ENCODE measurements at places on chromosomes 7 and 10.

GRCh38 chr7:33050535-33051318, 11.8 kb downstream of the NT5C3A start:
- peak; percentile 72 for DNase-seq

DNA sequence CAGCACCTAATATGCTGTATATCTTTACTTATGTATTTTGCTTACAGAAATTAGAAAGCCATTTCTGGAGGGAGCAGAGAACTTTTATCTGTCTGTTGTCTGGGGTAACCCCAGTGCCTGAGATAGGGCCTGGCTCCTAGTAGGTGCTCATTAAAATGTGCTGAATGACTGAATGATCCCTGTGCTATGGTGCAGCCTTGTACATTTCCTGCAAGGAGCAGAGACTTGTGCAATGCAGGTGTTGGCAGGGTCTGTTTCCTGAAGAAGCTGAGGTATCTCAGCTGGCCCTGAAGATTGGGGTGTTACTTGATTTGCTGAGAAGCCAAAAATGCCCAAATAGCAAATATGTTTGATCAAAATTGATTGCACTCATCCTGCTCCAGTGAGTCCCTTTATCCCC, 65.5 kb downstream of the RAMP3 start:
- DNase-seq, result no peak

DNA sequence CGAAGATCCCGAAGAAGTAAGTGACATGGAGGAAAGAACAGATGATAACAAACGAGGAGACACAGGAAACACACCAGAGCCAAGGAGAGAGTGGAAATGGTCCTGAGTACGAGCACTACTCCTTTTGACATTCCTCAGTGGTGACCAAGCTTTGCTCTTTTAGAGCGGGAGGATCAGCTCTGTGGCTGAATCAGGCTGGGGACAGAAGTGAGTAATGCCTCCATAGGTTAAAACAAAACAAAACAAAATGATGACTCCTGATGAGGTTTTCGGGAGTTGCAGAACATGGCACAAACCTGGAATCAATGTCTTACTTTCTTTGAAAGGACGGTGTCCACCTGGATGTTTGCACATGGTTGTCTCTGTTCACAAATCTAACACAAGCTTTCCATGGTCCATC, 30.3 kb upstream of the TCF7L2 start:
- peak; percentile 74 for DNase-seq

- DNase-seq, result no peak
Observed at GRCh38 chr7:24842449-24843241, 85.4 kb upstream of the GSDME start.

- DNase-seq, result peak; percentile 77
Observed at GRCh38 chr7:97179454-97180104, 62.1 kb downstream of the SDHAF3 start.

- DNase-seq, result no peak
Observed at GRCh38 chr10:76341740-76342139, 910.3 kb downstream of the LRMDA start.

DNA sequence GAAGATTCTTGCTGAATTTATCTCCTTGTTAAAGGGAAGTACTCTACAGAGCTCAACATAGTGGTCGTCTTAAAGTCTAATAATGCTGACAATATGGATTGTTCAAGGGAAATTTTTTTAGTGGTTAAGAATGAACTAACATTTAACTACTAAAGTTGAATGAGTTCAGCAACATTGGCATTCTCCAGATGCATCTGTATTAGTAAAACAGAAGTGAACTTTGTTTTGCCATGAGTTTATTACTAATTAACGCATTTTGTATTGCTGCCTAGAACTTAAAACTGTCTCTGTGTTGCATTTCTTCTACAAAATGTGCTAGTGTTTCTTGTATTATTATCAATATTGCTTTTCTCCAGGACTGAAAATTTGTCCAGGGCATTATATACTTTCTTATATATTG, 67.5 kb downstream of the C1GALT1 start:
- no peak for DNase-seq

DNA sequence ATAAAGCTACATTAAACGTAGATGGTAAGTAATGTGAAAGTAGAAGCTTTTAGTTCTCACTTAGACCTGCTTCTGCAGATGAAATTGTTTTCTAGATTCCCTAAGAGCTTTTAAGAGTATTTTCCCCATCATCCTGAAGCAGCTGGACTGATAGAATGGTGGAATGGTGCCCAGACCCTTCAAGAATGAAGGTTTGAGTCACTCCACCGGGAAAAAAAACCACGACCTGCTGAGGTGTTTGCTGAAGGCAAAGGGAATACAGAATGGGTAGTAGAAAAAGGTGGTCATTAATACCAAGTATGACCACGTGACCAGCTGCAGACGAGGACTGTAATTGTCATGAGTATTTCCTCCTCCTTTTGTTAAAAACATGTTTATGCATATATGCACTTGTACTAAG, 79.2 kb upstream of the PTPRZ1 start:
- DNase-seq, result no peak

- no peak for DNase-seq
Observed at GRCh38 chr10:92316610-92317009, 25.6 kb downstream of the MARCHF5 start.

- no peak for DNase-seq
Observed at GRCh38 chr7:151308256-151308655, 33.4 kb upstream of the NUB1 start.

DNA sequence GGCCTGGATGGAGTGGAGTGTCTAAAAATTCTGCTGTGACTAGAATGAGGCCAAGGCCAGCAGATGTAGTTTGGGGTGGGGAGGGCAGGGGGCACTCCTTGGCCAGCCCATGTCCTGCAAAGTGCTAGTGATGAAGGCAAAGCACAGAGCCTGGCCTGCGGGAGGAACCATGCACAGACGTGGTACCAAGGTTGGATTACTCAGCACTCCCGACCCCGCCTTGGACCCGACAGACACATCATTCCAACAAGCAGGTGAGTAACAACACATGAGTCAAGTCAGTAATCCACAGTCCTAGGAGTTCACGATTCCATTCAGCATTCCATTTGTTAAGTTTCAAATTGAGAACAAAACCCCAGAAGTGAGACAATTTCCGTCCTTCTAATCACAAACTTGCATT, 317.3 kb downstream of the TCERG1L start:
- DNase-seq, result no peak

DNA sequence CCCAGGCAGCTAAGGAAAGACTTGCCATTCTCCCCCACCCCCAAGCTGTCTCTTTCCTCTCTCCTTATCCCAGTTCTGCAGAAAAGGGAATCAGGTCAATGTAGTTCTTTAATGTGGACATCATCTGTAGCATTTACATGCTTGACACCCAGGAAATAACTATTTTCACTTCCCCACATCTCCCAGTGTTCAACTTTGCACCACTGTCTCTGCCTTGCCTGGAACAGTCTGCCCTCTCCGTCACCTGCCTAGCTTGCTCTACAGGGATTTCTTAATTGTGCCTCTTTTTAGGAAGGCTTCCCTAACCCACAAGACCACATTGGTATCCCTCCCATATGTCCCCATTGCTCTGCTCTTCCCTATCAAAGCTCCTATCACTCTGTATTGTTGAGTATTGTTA, 45.9 kb upstream of the TOMM7 start:
- no peak for DNase-seq

DNA sequence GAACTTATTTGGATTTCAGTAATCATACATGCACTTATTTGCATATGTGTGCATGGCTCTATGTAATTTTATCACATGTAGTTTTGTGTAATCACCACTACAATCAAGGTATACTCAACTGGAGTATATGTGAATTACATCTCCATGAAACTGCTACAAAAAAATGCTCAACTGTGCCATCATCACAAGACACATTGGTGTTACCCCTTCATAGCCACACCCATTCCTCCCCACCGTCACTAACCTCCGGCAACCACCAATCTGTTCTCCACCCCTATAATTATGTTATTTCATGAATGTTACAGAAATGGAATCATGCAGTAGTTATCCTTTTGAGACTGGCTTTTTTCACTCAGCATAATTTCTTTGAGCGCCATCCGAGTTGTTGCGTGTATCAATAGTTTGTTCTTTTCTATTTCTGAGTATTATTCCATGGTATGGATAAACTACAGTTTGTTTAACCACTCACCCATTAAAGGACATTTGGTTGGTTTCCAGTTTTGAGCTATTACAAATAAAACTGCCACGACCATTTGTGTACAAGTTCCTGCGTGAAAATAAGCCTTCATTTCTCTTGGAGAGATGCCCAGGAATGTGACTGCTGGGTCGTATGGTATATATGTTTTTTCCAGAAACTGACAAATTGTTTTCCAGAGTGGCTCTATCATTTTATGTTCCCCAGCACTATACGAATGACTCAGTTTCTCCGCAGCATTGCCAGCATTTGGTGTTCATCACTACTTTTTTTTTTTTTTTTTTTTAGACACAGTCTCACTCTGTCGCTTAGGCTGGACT, 11.3 kb upstream of the SMO start:
- DNase-seq, result no peak

GRCh38 chr10:126906704-126907422, 1.6 kb downstream of the DOCK1 start:
- no peak for DNase-seq

DNA sequence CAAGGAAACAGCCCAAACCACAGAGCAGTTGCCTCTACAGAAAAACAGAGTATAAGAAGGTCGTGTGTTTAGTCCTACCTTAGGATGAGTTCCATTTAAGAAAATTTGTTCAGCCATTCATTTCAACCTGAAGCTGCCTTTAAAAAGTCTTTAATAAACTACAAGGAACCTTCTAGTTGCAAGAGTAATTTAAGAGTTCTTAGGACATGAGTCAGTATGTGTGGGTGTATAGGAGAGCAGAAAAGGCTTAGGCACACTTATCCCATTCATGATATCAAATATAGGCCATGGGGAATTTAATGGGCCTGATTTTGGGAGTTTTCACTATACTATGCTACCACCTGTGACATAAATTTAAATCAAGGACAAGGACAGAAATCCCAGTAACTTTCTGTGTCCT, 496.8 kb downstream of the TFEC start:
- DNase-seq, result no peak

DNA sequence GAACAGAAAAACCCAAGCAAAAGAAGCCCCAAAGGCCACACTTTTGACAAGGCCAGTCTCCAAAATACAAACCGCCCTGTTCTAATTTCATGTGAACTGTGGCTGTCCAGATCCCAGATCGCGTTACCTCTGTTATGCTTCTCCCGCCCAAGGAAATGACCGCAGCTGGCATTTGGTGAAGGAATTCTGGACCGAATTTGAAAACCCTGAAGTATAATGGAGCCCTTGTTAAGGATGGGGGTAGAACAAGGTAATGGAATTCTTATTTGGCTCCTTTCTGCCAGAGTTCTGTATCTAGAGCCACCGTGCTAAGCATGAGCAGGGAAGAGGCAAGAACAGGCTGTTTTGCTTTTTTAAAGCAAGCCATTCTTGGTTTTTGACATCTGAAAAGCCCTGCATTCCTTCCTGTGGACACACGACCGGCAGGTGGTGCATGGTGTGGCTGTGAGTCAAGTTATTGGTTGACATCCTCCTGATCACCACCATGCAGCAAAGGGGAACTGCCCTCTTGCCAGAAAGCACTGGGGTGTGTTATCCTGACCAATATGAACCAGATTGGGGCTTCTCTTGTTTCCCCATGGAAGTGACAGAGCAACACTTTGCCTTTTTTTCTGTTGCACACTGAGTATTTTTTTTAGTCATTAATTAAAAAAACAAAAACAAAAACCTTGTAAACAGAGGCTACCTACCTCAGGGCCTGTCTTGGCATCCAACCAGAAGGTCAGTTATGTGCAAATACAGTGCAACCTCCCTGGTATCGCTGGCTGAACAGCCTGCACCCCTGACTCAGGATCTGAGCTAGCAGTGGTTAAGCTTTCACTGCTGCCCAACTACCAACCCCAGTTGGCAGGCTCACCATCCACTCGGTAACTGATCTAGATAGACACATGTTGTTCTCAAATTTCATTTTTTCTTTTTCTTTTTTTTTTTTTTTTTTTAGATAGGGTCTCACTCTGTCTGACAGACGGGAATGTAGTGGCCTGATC, 14.2 kb downstream of the UCMA start:
- DNase-seq, result peak; percentile 78

GRCh38 chr7:123633553-123633952, 22.1 kb upstream of the LMOD2 start:
- DNase-seq, result peak; percentile 53

- DNase-seq, result no peak
Observed at GRCh38 chr10:14552015-14552414, 221.3 kb upstream of the FRMD4A start.

- DNase-seq, result no peak
Observed at GRCh38 chr10:110995301-110995700, 75.9 kb downstream of the SHOC2 start.

DNA sequence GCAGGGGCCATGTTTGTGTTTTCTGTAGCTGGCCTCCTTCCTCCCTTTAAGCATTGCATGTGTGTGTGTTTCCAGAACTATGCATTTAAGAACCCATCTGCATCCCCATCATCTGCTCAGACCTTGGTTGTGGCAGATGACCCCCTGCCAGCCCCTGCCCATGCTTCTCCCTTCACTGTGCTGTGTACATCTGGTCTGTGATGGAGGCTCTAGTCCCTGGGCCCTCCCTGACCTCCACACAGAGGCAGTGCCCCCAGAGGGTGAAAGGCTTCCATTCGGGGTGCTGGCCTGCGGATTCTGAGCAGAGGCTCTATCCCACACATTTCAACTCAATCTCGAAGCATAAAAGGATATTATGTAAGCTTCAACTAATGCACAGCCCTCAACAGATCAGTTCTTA, 89.4 kb downstream of the TACC2 start:
- DNase-seq, result no peak

GRCh38 chr7:122014697-122015096, 129.4 kb downstream of the AASS start:
- peak; percentile 27 for DNase-seq

DNA sequence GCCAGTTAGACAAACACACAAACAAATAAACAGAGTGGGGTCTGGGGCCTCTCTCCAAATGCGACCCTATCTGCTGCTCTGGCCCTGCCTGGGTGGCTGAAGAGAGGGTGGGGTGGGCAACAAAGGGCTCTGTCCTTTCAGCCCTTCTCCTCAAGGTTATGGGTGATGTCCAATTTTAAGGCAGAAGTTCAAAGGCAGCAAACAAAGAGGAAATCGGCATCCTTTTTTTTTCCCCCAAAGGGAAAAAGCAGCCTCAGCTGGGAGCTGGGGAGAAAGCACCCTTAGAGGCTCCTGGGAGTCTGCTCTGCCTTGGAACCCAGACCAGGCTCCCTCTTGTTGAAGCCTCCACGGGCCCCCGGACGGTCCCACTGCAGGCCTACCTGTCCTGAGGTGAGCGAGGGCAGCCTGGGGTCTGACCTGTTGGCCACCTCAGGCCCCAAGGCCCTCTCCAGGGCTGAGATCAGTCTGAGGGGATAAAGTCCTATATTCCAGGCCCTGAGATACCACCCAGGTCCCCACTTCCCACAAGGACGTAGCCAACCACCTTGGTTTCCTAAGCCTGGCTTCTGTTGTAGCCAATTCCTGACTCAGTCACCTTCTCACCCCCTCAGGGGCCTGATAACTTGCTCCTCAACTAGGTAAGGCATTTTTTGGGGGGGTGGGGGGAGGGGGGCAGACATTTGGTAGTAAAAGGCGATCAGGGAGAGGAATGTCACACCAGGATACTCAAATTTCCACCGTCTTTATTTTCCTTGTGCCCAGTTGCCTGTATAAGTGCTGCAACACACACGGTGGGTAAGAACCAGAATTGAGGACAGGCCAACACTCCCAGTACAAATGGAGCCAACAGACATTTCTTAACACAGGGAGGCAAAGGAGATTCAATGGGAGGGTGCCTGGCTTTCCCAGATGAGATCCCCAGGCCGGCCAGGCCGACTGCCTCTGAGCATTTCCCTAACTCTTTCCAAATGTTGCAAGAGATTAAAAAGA, 4.3 kb downstream of the HOXA11 start:
- DNase-seq, result no peak

GRCh38 chr10:113954409-113954808, 89.3 kb upstream of the ADRB1 start:
- no peak for DNase-seq

All from ACHN (cell line).